ENCODE measurements at places on chromosomes 5 and 9.

- no peak for DNase-seq
These were observed 122.5 kb downstream of the TMEM174 start for GRCh38 chr5:73295447-73295846.

GRCh38 chr5:142831009-142831383 lies 60.8 kb downstream of the ARHGAP26 start:
- DNase-seq: no peak

DNA sequence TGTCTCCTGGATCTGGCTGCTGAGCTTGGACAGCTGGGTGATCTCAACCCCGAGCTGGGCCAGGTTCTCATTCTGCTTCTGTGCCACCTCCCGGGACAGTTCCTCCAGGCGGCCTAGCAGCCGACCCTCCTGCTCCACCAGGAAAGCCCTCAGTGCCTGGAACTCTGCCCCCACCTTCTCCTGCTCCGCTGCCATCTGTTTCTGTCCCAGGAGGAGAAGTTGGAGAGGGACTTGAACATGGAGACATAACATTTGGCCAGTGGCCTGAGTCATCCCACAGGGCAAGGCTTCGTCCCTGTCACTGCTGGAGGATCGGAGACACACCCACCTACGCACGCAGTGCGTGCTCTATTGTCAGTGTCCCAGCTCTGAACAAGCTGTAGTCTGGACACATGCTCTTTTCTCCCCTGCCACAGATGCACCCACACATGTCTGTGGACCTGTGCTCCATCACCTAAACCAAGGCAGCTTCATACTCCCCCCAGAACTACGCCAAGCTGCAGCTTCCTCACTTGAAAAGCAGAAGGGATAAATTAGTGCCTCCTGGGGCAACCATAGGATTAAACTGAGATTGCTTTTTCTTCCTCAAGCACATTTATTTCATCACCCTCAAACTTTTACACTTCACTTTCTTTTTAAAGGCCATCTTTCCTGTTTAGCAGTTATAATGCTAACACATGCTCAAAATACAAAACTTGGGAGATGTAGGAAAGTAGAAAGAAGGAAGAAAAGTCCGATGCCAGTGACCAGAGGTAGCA lies 4.9 kb downstream of the TRIM7 start:
- DNase-seq: no peak

DNA sequence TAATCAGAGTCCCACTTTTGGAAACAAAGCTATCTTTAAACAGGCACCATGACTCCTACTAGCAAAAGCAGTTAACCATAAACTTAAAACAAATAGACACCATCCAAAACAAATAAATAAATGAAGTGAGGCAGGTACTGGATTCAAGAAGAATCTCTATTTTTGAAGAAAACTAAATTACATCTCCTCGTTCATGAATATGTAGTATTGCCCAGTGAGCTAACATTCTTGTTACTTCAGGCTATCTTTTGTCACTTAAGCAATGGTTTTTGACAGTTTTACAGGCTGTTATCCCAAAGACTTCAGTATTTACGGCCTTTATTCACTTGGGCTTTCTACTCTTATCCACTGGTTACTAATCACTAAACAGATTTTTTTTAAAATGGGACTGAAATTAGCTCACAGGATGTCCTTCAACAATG lies 242.5 kb downstream of the MLLT3 start:
- DNase-seq: no peak

GRCh38 chr9:33429256-33429985 lies 18.0 kb downstream of the AQP3 start:
- DNase-seq: no peak

- no peak for DNase-seq
These were observed 26.9 kb upstream of the FEM1C start for GRCh38 chr5:115571441-115571878.

- no peak for DNase-seq
These were observed 32.8 kb upstream of the CPEB4 start for GRCh38 chr5:173855162-173855994.

DNA sequence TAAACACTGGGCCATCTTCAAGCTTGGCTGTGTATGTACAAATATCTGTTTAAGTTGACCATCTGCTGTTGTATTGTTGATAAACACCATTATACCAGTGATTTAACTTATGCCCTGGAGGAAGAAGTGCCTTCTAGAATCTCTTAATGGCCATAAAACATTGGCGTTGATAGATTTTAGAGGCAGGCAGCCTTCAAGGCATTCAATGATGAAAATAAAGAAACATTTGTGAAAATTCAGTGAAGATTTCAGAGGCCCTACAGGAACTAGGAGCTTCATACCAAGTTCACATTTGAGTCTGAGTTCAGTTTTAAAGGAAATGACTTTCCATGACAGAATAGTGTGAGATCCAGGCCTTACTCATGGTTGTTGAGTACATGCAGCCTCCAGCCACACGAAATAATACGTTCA lies 52.2 kb downstream of the MAP1B start:
- DNase-seq: no peak

DNA sequence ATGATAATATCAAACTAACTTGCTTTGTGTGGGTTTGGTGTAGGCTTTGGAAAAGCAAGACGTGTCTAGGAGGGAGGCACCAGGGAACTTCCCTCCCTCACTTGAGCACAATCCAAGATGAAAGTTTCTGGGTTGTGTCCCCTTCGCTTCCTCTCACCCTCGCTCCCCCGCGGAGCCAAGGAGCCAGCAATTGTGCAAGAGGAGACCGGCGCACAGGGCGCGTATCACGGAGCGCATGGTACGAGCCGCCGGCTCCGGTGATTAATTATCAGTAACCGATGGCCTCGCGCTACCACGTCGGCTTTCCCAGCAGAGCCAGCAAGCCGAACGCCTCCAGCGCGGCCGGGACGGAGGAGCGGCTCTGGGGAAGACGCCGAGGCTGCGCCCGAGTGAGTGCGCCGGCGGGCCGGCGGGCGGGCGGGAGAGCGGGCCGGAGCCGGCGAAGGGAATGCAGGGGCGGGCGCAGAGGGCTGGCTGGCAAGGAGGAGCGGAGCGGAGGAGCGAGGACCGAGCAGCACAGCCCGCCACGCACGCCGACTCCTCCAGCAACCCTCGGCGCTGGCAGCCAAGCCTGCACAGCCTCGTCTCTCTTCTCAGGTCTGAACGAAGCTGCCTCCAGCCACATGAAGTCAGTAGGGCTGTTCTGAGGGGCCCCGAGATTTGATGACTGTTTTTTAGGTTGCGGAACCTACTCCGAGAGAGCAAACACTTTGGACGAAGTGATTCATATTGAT lies 143.6 kb downstream of the BNC2 start:
- DNase-seq: no peak

DNA sequence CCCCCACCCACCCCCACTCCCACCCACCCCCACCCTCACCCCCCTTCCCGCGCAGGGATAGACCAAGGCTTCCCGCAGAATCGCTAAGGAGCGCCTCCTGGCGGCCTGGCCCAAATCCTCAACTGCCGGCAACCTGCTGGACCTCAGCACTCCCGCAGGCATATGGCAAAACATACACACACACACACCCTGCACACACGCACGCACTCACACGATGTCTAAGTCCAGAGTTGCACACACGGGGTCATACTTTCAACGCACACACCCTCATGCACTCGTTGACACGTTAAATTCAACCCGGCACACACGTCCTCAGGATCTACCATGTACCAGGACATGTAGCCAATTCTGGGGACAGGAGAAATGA lies 1.7 kb downstream of the CPLX2 start:
- DNase-seq: no peak

DNA sequence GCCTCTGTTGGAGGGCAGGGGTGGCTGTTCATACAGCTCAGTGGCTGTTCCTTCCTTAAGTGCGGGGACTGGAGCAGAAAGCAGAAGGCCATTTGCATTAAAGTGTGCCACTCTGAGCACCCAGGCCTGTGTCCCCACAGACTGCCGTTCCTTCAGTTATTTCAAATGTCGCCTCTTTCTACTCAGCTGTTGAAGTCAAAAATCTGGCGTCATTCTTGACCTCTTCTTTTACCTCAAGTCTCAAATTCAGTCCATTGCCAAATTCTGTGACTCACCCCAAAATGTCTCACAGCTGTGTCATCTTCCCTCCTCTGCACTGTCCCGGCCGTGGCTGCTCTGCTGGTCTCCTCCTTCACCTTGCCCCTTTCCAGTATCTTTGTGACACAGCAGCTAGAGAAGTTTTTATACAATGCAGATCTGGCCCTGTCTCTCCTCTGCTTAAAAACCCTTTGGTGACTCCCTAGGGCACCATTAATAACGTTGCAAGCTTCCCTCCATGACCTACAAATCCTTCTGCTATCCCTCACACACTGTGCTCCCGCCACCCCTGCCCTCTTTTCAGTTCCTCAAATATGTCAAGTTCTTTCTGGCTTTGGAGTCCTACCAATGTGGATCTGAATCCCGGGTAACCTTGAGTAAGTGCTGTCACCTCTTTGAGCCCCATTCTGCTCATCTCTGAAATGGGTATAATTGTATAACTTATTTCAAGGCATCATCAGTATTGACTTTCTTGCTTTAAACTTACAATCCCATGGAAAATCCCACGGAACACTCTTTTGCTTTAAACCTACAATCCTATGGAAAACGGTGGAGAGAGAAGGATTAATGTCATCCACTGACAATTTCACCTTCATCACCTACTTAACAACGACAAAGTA lies 98.3 kb upstream of the BOD1 start:
- DNase-seq: no peak

DNA sequence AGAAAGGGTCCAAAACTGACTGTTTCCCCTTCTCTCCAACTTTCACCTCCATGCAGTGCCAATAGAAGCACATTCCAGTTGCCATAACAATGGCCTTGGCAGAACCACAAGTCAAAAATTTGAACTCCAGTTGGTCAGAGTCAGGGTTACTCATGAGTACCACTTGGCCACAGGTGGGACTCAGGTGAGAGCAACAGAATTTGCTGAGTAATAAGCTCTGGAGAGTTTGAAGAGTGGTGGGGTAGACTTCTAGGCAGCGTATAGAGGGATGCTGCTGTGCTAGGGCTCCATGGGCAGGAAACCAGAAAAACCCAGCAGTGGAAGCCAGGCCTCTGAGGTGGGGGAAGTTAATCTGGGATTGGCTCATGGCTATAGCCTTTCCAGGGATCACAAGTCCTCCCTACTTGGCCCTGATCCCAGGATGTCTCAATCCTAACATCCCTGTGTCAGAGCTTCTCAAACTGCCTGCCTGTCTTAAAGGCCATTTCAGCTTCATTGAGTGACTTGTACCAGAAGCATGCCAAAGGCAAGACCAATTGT lies 30.2 kb downstream of the SNX18 start:
- no peak for DNase-seq

GRCh38 chr5:132114150-132115121 lies 40.8 kb downstream of the CSF2 start:
- no peak for DNase-seq

DNA sequence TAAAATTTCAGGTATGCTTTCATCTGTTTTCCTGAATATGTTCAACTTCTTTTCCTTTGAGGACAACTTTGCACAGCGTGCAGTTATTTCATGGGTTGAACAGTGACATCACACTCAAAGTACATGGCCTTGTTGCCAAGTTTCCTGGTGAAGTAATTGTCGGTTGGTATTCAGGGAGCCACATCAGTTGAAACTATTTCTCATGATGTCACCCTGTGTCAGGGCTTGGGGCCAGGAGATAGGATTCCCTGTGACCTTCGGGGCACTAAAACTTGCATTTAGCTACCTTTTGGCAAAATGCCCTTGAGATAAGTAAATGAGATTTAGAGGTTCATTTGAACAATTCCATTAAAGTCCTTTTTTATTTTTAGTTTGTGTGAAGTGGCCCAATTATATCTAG lies 383.9 kb downstream of the SH3GL2 start:
- no peak for DNase-seq

DNA sequence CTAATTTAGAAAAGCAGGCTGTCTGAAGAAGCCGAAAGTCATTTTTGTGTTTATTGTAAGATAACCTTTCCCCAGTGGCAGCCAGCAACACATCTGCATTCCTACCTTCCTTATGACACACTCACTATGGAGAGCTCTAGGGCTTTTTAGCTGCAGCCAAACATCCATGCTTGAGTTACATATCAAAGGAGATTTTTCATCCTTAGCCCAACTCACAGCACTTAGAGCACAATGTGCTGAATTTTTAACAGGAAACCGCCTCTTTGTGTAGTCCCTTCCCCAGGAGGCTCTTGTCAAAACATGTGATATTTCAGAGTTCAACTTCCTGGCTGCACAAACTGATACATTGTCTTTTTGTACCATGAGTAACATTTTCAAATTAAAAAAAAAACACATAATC lies 379.2 kb downstream of the CTNND2 start:
- no peak for DNase-seq

GRCh38 chr5:4180703-4181102 lies 585.1 kb downstream of the IRX1 start:
- no peak for DNase-seq

DNA sequence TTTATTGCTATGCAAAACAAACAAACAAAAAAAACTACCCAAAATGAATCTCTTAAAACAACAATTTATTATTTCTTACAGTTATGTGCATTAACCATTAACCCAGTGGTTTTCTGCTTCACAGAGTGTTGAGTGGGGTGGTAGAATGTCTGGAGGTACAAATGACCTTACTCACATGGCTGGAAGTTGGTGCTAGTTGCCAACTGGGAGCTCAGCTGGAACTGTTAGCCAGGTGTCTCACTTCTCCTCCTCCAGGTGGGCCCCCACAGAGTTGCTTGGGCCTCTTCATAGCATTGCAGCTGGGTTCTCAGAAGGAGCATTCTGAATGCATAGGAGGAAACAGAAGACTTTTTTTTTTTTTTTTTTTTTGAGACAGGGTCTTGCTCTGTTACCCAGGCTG lies 10.5 kb upstream of the B4GALT1 start:
- DNase-seq: no peak

GRCh38 chr9:109776391-109776790 lies 3.6 kb upstream of the PALM2AKAP2 start:
- no peak for DNase-seq

GRCh38 chr9:70117835-70118319 lies 74.2 kb downstream of the MAMDC2 start:
- no peak for DNase-seq

DNA sequence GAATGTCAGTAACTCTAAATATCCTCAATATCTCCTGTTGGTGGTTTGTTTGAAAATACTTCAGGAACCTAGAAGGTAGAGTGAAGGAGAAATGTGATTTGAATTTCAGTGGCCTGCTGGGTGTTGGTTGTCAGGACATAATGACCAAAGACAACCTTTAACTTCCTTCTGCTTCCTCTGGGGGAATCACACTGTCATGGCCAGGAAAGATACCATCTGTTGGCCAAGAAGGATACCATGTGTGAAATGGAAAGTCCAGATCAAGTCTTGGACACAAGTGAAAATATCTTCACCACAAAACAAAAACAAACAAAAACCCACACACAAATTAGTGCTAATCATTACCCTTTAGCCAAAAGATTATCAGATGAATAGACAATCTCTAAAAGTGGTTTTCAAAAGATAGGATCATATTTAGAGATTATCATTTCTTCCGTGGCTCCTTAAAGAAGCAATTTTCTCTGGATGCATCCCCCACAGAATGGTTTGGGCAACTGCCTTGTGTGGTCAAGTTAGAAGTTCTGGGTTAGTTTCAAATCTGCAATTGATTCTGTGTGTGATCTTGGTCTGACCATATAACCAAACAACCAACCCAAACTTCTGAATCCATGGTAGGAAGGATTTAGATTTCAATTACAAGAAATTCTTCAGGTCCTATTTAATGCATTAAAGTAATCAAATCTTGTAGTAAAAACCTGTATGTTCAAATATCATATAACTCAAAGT lies 1.6 kb downstream of the C1QTNF3 start:
- DNase-seq: no peak
